ENCODE measurements at places on chromosomes 4 and X.

DNA sequence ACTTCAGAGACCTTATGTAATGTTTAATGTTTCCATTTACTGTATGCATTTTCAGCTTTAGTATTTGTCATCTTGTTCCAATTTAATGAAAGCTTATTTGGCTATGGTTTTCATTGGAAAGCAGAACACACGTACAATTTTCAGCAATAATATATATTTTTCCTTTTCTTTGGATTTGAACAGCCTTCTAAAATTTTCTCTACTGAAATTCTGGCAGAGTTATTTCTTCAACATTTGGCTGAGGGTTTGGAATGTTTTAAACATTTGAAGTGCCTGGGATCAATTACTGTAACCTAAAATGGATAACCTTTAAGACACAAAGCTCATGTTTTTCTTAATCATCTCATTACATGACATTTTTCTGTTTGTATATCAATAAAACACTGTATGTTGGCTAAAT lies 156.9 kb downstream of the TENM3 start:
- DNase-seq, result no peak

GRCh38 chr4:2333356-2333841 lies 71.5 kb upstream of the MXD4 start:
- DNase-seq, result no peak

GRCh38 chr4:83605210-83605609 lies 69.3 kb downstream of the GPAT3 start:
- no peak for DNase-seq

DNA sequence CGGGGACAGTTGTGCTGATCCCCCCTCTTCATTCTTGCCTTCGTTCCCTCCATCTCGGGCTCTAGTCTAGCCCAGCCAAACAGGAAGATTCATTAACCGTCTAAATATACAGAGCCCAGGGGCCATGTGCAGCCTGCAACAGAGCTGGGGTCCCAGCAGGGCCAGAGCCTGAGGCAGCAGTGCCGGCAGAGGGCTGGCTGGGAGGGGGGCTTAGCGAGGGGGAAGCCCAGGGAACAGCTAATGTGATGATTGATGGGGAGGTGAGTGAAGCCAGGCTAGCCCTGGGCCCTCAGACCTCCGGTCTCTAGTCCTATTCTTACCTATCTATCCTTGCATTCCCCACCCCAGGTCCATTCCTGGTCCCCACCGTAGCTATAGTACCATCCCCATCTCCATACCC lies 22.3 kb downstream of the EFNB1 start:
- DNase-seq, result no peak

- DNase-seq, result no peak
Measured at GRCh38 chr4:89314291-89314690, 6.7 kb upstream of the GPRIN3 start.

- peak; percentile 33 for DNase-seq
Measured at GRCh38 chr4:88818631-88819470, 121.2 kb upstream of the NAP1L5 start.

DNA sequence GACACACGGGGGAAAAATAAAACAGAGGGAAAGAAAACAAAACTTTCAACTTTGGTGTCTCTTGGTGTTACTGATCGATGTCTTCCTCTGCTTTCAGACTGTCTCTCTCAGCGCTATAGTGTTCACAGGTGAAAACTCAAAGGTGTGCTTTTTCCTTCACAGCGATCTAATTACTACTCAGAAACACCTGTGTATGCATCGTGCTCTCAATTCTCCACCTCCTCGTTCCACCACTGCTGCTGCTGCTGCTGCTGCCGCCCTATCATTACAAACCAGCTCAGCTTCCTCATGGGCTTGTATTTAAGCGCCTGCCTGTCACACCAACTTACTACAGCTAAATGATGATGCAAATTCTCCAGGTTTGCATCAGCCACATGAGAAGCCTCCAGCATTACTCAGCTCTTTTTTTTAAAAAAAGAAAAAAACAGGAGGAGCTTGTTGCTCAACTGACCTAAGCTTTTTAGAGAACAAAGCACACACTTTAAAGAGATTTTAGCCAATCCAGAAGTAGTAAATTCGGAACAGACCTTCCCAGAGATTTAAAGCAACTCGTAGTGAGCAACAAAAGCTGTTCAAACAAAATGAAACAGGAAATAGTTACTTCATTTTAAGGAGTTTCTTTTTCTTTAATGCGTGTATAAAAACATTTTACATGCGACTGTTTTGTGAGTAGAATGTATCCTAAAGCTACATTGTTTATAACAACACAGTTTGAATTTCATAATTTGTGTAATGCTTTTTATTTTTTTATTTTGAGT lies at the start of gene SLC7A11:
TSS of gene SLC7A11 (minus strand) at position 274 of the 758 bp plus-strand sequence. CDS start 280 bp downstream, outside the sequence.
- peak; percentile 14 for DNase-seq

- no peak for DNase-seq
Measured at GRCh38 chr4:15295421-15296162, 132.2 kb upstream of the C1QTNF7 start.

DNA sequence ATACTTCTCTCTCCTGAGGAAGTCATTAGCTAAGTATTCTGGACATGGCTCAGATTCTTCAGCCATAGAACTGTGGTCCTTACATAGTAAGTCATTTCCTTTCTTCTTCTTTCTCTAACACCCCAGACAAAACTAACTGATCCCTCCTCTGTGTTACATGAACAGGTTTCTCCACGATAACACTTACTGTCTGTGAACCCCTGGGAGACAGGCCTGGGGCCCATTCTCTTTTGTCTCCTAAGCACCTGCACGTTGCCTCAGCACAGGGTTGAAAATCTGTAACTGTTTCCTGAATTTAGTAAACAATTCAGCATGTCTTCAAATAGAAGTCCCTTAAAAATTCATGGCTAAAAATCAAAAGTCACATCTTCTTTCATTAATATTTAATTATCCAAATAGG lies 24.7 kb downstream of the APBB2 start:
- no peak for DNase-seq

DNA sequence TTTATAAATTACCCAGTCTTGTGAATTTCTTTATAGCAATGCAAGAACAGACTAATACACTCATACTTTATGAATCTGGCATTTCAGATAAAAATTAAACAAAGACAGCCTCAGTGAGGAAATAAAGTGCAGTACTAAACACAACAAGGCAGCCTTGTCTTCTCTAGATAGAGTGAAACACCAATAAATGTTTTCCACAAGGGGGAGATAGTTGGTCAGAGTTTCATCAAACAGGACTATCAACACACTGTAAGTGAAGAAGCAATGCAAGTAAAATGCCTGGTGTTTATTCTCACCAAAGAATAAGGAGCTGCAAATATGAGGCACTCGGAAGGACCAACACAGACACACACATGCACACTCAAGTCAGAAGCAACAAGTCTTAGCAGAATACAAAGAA lies 62.8 kb downstream of the FAM9B start:
- no peak for DNase-seq
